ENCODE measurements at places on chromosomes 11 and 22.

DNA sequence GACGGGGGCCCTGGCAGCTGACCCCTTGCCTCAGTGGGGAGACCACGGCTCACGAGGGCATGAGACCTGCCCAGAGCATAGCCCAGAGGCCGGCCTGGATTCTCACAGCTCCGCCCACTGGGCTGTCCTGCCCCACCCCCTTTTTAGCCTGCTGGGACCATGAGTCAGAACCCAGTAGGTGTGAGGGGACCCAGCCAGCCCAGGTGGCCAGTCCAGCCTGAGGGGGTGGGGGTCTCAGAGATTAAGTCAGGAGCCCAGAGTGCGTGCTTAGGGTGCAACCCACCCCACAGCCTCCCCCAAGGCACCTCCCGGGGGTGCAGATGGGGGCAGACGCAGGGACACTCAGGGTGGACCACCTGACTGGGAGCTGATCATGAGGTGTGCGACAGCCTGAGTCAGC, 40.1 kb upstream of the PPARA start:
- DNase-seq = no peak

DNA sequence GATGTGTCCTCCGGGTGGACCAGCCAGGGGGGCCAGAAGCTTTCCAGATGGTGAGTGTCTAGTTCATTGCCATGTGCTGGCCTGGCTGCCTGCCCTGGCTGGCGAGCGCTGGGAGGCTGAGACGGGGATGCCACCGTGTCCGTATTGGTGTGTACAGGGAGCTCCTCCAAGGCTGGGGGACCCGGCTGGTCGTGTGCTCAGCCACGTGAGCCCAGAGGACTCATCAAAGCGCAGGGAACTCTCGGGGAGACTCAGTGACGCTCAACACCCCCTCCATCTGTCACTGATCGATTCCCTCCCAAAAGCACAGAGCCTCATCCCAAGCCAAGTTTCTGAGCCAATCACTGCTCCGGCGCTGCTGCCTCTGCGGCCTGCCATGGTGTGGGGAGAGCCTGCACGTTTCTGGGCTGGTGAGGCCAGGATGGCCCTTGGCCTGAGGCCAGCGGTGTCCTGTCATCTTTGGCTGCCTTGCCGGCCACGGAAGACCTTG, 423.7 kb downstream of the SHANK2 start:
- no peak for DNase-seq

DNA sequence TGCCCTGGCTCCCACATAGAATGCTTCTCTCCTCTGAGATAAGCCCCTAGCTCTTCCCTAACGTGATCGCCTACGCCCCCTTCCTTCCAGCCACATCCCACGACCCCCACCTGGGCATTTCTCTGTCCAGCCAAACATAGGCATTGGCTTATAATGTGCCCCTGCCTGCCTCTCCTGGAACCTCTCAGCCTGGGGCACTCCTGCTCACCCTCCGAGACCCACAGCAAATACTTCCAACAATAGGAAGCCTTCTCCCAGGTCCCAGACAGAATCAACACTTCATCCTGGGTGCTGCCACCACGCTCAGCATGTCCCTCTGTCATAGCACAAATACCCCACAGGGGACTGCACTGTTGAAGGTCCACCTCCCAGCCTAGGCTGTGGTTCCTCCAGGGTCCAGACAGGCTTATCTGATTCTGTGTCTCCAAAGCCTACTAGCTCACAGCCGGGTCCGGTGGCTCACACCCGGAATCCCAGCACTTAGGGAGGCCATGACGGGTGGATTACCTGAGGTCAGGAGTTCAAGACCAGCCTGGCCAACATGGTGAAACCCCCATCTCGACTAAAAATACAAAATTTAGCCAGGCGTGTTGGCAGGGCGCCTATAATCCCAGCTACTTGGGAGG, 24.2 kb upstream of the TMPRSS4 start:
- DNase-seq = no peak

DNA sequence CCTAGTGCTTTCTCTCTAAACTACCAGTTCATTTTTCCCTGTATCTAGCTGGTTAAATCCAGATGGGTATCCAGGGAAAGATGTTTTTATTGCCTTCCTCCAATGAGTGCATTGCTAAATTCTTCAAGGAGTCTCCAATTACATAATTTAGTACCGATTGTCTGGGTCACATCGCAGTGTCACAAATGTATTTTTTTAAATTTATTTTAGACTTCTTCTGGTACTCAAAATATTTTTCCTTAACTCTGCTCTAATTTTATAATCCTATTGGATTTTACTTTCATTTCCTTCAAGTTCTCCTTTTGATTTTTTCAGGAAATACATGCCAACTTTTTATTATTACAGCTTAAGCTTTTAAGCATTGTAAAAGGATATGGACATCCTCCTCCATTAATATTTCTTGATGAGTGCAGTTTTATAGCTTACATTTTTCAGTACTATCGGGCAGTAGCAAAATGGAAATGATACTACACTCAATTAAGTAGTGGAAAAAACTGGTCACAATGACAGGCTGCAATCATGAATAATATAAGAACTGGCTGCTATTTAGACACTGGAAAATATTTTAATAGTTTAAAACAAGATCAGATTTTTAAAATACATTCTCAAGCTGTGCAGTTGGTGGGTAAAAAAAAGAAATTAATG, 20.3 kb downstream of the BBOX1 start:
- no peak for DNase-seq

DNA sequence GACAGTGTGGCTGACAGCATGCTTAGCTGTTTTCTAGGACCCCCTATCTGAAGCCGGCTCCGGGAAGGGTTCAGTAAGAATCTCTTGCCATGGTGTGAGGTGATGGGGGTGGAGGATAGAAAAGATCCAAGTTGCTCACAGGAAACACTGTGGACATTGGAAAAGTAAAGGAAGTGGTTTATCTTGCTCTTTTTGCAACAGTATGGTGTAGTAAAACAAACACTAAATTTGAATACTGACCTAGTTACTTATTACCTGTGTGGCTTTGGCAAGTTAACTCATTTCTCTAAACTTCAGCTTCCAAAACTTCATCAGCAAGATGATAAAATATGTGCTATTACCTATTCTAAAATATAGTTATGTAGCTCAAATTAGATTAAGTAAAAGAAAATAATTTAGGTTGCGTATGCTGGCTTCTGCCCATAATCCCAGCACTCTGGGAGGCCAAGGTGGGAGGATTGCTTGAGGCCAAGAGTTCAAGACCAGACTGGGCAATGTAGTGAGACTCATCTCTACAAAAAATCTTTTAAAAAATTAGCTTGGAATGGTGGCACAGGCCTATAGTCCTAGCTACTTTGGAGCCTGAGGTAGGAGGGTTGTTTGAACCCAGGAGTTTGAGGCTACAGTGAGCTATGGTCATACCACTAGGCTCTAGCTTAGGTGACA, 51.6 kb upstream of the APOA1 start:
- DNase-seq = no peak

- no peak for DNase-seq
Measured at GRCh38 chr11:102576350-102576749, 45.8 kb upstream of the MMP7 start.

- no peak for DNase-seq
Measured at GRCh38 chr11:134406264-134407185, 5.5 kb downstream of the B3GAT1 start.

GRCh38 chr11:124581817-124582216, 12.0 kb downstream of the OR8A1 start:
- no peak for DNase-seq

DNA sequence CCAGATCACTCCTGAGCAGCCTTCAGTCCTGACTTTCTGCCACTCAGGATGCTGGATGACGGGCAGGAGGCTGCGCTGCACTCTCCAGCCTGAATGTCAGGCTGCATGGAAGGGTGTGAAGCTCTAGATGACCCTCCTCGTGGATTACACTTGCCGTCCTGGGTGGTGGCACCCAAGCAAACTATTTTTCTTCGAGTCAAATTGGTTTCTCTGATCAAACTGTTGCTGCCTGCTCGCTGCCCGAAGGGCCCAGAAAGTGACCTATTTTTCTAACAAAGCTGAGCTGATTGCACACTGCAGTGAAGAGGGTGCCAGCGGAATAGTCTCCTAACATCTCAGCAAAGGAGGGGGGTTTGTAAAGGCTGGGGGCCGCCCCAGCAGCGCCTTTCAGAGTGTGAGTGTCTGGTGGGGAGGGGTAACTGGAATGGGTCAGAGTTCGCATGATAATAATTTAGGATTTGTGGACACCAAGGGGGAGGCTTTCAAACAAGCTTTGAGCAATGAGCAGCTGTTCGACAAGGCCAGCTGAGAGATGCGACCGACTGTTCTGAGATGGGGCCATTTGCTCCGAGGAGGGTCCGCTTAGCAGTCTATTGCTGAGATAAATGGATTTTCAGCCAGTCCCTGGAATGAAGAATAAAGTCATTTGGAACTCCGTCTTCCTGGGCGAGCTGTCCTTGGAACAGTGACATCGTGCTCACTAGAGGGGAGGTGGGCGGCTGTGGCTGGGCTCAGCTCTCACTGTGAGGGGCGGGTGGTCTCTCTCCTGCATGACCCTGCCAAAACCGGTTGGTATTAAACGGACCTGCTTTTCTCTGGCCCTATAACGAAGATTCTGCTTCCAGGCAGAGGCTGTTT, 537.6 kb downstream of the BRD1 start:
- no peak for DNase-seq

GRCh38 chr11:117934526-117935307, 5.5 kb upstream of the TMPRSS13 start:
- DNase-seq = no peak

- no peak for DNase-seq
Measured at GRCh38 chr22:46362203-46362933, 26.9 kb downstream of the TRMU start.

DNA sequence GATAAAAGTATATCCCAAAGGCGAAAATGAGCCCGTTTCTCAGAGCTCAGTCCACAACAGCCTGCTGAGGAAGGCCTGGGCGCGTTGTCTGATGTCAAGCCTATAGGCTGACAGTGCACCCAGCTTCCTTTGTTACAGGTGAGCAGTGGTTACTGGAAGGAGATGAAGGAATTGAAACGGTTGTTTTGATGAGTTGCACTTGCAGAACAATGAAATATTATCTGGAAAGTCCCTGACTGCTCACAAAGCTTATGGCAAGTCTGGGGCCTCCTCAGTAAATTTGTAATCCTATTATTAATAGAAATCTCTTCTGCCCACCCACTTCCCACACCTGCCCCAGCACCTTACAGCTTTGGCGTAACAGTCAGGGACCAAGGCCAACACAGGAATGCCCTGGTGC, 77.8 kb downstream of the C11orf91 start:
- no peak for DNase-seq

DNA sequence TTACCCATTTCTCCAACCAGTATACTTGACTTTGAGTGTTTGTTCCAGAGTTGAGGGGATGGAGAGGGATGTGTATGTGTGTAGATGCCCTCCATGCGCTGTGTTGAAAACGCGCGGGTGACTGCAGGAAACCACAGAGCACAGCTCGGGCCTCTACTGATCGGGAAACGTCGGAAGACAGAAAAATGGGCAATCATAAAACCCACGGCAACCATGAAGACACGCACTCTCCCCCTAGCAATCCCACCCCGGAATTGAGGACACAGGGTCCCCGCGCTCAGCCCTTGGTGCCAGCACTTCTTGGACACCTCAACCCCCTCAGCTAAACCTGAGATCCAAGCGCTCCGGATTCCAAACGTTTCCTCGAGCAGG, 251 bp upstream of the UQCC3 start:
- DNase-seq = no peak

- no peak for DNase-seq
Measured at GRCh38 chr11:405323-405953, 9.4 kb downstream of the SIGIRR start.

DNA sequence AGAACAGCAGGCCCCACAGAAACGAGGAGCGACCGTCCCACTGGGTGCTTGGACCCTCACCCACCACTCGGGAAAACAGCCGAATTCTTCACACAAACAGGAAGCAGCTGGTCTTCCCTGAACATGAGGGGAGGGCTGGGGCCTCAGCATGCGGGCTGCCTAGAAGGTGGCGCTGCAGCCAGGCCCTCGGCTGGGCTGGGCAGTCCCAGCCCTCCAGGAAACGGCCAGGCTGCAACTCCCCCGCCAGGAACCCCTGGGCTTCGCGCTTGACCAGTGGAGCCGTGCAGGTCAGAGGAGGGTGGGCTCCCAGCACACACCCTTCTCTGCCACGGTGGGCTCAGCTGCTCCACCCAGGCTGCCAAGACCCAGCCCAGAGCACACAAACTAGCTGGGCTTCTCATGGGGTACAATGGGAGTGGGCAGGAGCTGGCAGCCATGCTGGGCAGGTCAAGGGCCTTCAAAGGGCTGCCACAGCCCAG, 29.6 kb downstream of the IGF2 start:
- DNase-seq = no peak

GRCh38 chr11:83105168-83105567, 33.5 kb upstream of the RAB30 start:
- DNase-seq = no peak

DNA sequence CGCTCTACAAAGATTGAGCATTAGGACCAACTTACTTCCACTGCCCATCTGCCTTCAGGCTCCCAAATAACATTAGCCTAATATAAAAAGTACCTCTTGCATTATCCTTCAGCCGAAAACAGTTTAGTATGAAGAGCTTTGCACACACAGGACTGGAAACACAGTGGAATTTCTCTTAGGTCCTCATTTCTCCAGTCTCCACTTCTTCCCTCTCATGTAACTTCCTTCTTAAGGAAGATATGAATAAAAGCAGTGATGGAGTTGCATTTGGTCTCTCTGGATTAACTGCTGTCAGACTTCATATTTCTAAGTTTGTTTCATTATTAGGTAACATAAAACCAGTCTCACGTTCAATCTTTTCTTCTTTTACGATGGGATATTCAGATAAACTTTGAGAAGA, 5.6 kb upstream of the MPEG1 start:
- no peak for DNase-seq

GRCh38 chr11:44468345-44468988, 97.0 kb upstream of the CD82 start:
- DNase-seq = no peak

- peak; percentile 39 for DNase-seq
Measured at GRCh38 chr11:14451825-14452224, 47.8 kb downstream of the COPB1 start.

DNA sequence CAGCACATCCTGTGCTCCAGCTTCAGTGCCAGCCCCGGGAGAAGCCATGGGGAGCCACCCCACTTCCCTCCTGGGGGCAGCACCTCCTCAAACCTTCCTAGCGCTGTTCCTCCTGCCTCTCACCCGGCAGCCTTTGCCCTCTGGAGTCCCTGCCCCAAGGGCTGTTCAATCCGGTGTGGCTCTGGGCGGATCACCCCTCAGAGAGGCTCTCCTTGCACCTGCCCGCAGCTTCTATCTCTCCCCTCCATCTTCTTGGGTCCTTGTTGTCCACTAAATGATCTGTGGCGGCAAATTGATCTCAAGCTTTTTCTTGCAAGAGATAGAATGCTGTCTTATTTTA, 18.1 kb upstream of the CDKN1C start:
- DNase-seq = no peak

GRCh38 chr11:92870196-92870832, 99.1 kb upstream of the MTNR1B start:
- no peak for DNase-seq

GRCh38 chr22:19172213-19173046, 6.1 kb downstream of the SLC25A1 start:
- DNase-seq = no peak

DNA sequence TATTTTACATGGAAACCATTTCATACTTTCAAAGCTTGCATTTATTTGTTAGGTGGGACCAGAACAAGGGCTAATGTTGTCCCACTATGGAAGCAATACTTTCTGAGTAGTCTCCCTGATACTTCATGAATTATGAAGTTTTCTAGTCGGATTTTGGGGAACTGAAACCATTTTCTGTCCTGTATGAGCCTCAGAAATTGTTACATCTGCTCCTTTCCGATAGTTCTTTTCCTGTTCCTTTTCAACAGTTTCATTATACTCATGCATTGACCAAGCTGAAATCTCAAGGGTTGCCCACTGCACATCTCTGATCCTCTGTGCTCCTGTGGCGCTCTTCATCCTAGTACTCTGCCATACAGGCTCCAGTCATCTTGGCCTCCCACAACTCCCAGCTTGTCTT, 31.5 kb upstream of the GLYATL1 start:
- peak; percentile 85 for DNase-seq

All from suppressor macrophage (primary cell).